Glutamatergic neuron (in vitro differentiated cells): ENCODE measurements at places on chromosomes 7 and 10.
A peak's percentile ranks its signal among the peaks of the same experiment; 100 is the strongest.

DNA sequence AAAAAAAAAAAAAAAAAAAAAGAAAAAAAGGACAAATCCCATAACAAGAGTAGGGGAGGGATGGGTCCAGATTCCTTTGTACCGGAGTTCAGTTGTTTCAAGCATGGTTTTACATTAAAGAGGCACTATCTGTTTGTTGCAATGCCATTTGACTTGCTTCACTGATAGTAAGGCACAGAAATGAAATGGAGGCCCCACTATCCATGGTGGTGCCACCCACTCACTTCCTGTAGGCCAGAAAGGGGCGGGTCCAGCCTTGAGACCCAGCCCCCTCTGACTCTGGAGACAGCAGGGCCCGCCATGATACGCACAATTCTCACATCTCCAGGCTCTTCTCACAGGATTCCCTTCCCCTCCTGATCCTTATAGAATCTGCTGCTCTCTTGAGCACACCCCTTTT, 100.0 kb downstream of the CLEC2L start:
- no peak for DNase-seq

- no peak for DNase-seq
Observed at GRCh38 chr10:124073978-124074377, 19.4 kb downstream of the CHST15 start.

- DNase-seq = no peak
Observed at GRCh38 chr7:151068069-151068773, 8.8 kb downstream of the SLC4A2 start.

- no peak for DNase-seq
Observed at GRCh38 chr7:55026086-55026790, 7.4 kb downstream of the EGFR start.

- no peak for DNase-seq
Observed at GRCh38 chr7:46969303-46970130, 612.4 kb downstream of the TNS3 start.

GRCh38 chr10:71684356-71685173, 35.0 kb downstream of the C10orf105 start:
- DNase-seq = no peak

- no peak for DNase-seq
Observed at GRCh38 chr10:100888957-100889356, 23.8 kb upstream of the SLF2 start.

DNA sequence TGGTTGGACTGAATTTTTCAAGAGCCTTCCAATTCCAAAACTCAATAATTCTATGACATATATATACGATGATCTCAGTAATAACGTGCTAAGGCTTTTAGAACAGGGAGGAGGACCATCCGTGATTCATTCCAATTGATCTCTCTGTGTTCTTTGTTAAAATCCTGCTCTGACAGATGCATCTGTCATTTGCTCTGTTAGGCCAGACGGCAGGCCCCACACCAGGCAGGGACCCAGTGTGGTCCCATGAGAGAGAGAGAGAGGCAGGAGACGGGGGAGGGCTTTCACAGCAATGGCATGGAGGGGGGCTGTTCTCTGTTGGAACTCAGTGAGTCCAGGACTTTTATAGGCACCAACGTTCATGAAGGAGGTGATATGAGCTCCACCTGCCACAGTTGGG, 160.0 kb upstream of the INSYN2A start:
- DNase-seq = no peak

DNA sequence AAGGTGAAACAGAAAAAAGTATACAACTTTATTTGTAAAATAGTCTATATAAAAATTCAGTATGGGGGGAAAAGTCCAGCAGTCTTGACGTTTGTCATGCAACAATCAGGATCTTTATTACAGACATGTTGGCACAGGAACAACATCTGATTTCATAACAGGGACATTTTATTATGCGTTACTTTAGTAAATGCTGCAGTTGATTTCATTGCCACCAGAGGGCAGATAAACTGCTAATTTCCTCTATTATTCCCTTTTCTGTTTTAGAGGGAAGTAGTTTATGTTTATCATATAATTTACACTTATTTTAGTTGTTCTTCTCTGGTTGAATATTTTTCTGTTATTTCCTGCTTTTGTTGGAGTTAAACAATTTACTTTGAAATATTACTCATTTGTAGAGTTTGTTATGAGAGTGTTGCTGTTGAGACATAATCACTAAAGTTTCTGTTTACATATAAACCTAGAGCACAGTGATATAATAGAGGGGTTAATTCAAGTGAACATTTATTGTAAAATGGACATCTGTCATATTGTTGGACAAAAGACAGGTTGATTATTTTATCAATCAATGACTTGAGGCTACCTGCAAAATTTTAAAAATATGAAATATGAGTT, 3.3 kb downstream of the PLXDC2 start:
- DNase-seq = no peak

- DNase-seq = no peak
Observed at GRCh38 chr7:77426052-77426404, 9.9 kb upstream of the GSAP start.

- no peak for DNase-seq
Observed at GRCh38 chr7:155832581-155832981, 20.3 kb upstream of the SHH start.

- DNase-seq = peak; percentile 64
Observed at GRCh38 chr7:74083928-74084721, 521 bp downstream of the LIMK1 start.

DNA sequence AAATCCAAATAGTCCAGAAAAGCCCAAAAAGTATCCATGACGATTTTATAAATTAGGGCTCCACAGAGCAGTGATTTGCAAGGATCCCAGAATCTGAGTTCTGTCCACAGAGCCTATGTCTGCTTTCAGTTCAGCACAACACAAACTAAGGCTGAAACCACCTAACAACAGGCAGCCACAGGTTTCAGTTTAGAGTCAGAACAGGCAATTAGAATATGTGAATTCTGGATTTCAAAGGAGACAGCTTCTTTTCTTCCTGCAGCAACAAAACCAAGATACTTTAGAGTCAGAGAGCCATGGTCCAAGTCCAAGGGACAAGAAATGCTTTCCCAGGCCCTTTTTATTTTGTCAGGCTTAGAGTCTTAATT, 23.6 kb downstream of the IFIT3 start:
- DNase-seq = no peak

DNA sequence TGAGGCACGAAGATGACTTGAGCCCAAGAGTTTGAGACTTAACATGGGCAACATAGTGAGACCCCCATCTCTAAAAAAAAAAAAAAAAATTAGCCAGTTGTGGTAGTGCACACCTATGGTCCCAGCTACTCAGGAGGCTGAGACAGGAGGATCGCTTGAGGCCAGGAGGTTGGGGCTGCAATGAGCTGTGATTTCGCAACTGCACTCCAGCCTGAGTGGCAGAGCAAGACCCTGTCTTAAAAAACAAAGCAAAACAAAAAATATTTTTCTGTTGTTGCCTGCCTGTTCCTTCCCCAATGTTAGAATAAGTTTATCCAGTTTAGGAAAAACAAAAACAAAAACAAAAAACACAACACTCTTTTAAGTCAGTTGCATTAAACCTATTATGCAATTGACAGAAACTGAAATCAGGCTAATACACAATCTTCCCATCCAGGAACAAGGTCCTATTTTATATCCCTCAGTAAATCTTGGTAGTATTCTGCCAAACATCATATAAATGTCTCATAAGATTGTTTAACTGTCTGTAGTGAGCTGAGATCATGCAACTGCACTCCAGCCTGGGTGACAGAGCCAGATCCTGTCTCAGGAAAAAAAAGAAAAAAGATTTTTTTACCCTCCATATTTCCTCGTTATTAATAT, 4.9 kb downstream of the PILRA start:
- DNase-seq = no peak

DNA sequence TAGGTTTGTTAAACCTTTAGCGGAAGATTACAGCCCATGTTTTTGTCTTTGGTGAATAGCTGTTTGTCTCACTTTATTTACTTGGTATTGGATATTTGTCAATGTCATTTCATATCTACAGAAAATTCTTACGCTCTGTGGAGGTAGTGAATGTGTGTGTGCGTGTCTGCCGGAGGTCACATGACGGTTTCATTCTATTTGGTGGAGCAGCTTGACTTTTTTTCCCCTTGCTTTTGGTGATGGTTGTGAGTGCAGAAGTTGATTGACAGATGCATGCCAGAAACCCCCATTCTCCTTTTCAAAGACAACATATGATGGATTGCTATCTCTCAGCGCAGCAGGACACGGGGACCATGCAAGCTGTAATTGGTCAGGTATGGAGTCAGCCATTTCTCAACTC, at the start of gene POU6F2:
Gene POU6F2 (plus strand): TSS at position 225 of the 400 bp plus-strand sequence. CDS start 45 bp downstream, at position 270.
- no peak for DNase-seq

DNA sequence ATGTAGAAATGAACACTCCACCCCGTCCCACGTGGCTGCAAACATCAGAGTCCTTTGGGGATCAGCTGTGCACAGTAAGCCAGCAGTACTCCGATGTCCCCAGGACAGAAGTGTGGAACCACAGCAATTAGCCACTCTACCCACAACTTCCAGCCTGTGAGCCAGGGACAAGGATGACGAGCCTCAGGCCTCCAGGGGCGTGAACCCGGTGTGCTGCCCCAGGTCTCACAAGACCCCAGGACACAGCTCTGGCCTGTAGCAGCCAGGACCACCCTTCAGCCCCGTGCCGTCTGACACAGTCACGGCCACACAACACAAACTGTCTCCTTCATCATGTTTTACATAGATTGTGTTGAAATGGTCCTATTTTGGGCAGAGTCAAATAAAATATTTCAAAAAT, 113.0 kb upstream of the DIP2C start:
- DNase-seq = no peak

DNA sequence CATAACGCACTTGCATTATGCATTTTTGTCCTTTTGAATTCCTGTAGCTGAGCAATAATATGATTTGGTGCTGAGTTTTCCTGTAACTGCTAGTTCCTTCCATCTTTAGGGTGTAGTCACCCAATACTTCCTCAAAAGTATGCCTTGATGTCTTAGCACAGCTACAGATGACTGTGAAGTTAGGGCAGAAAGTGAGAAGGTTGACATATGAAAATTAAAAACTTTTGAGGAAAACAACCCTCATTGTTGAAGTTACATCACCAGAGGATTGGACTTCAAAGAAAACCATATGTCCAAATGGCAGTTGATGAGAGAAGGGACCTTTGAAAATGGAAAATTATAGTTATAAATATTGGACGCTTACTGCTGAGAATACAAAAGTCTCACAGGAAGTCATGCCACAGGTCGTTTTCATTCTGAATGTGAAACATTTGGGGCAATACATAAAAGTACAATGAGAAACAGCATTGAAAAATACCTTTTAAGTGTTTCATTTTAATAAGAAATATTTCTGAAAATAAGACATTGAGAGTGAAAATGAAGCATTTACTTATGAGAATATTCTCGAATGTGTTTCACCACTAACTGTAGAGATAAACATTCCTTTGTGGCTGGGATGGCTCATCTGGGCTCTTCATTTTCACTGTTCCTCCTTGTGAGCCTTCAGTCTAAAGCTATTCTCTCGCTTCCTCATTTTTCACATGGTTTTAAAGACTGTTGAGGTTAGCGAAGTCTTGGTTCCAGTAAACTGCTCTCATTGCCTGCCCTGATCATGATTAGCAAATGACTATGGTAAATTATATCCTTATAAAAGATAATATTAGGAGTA, 61.4 kb upstream of the NME8 start:
- no peak for DNase-seq

DNA sequence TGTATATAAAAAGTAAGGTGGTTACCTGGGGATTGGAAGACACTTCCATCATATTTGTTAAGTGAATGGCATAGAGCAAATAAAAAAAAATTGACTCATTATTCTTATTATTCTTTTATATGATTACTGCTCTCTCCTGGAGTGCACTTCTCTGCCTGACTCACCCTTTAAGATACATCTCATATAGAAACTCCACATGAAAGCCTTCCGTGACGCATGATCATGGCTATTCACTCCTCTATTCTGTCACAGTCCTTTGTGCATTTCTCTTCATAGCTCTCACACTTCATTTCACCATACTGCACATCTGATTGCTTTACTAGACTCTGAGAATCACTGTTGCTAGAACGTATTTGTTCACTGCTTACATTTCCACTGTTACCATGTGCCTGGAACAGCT, 597.3 kb downstream of the CNTNAP2 start:
- no peak for DNase-seq
